Hippocampal formation (tissue), 2 donors: ENCODE measurements at places on chromosomes 2 and 18.

DNA sequence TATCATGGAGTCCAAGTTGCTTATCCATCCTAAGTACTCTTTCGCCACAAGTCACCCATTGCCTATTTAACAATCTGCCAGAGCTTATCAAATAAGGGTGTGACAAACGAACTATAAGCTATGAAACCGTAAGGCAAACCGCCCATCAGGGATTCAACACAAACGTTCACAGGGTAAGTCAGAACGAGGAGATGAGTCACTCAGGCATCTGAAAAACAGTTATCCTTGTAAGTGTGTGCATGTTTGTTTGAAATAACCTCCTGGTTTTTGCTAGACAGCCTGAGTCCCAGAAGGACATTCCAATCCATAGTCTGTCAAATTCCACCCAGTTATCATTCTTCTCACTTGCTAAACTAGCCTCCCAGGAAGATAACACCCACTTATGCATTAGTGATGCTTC, 299.1 kb downstream of the PAX3 start:
- DNase-seq: no peak

DNA sequence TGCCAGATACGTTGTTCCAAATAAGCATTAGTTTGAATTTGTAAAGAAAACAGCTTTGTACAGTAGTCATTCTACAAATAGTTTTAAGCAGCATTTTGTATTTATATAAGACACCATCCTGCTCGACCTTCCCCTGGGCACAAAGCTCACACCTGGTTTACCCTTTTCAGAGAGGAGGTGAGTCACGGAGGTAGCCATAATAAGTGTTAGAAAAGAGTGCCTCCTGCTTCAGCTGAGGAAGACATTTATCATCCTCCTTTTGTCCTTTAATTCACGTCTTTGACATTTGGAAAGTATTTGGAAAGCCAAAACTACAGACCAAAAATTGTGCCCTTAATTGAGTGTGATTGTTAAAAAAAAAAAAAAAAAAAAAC, 6.8 kb downstream of the RAB12 start:
- no peak for DNase-seq

DNA sequence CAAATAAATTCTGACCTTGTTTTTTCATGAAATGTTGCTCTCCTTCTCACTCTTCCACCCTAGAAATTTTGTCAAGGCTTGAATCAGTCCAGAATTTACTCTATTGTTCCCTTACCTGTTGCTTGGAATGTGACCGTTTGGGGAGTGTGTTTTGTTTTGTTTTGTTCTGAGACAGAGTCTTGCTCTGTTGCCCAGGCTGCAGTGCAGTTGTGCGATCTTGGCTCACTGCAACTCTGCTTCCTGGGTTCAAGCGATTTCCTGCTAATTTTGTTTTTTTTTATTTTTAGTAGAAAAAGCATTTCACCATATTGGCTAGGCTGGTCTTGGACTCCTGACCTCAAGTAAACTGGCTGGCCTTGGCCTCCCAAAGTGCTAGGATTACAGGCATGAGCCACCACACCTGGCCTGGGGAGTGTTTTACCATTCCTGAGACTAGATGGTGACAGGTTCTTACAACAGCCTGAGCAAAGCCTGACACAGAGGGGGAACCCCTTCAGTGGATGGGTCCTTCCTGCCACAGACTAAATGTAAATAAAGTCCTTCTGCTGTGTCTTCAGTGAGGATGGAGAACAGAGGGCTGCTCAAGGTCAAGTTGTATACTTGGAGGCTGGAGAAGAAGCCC, 52.0 kb downstream of the HAUS1 start:
- no peak for DNase-seq

DNA sequence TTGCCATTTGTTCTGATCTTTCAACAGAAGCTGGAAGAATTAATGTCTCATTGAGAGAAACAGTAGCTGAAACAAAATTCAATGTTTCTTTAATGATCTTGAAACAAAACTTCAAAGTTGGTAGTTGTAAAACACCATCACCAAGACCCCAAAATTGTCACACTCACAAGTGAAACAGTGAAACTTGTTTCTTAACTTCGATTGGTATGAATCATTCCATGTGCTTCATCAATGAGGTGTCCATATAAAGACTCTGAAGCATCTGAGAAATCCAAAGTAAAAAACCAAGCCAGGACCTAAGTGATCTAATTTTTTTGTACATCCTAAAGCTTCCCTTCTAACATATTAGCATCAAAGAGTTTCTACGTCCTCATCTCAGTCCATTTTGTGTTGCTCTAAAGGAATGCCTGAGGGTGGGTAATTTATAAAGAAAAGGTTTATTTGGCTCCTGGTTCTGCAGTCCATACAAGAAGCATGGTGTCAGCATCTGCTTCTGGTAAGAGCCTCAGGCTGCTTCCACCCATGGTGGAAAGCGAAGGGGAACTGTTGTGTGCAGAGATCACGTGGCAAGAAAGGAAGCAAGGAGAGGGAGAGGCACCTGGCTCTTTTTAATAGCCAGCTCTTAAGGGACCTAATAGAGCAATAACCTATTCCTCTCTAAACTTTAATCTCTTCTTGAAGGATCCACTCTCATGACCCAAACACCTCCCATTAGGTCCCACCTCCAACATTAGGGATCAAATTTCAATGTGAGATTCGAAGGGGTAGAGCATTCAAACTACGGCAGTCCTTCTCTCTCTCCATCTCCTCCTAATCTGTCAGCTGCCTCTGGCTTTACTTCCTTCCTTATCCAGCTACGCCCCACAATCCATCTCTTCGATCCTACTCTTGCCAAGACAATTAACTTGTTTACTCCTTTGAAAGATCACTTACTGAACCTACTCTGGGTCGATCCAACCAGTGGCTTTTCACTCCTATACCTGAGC, 20.7 kb upstream of the TLK1 start:
- no peak for DNase-seq

DNA sequence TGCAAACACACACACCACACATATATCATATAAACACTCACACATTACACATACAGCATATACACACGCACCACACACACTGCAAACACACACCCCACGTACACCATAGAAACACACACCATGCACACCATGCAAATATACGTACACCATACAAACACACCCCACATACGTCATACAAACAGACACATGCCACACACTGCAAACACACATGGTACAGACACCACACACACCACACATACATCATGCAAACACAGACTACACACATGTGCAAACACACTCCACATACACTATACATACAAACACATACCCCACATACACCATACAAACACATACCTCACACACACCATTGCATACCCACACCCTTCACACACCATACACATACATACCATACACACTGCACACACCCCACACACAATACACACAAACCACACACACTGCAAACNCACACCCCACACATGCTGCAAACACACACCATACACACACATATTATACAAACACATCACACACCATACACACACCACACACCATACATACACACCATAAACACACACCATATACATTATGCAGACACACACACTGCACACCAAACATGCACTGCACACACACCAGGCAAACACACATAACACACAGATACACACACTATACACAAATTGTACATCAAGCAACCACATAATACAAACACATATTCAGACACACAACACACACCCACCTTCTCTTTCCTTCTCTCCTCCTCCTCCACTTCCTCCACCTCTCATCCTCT, 120.4 kb downstream of the SEPTIN10 start:
- no peak for DNase-seq
